NCI-H1930 (cell line): ENCODE measurements at places on chromosomes 6 and 20.

- DNase-seq, result no peak
These were observed 8.8 kb upstream of the GJA1 start for GRCh38 chr6:121426686-121427085.

DNA sequence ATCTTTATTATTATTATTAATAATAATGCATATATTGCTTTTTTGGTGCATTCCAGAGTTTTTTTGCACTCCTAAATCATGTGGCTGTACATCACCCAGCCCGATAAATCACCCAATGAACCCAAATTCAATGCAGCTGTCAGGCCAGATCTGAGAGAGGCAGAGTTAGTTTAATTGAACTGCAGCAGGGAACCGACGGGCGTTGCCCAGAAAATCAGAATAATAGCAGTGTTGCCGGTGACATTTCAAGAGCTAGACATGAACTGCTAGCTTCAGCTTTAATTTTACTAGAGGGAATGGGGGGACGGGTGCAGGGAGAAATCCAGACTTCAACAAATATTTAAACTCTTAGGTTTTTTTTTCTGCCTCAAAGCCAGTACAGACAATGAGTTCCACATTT is 135.0 kb downstream of the CLIC5 start:
- no peak for DNase-seq

GRCh38 chr6:118240878-118241528 is 307.1 kb upstream of the PLN start:
- no peak for DNase-seq

- no peak for DNase-seq
These were observed 12.6 kb downstream of the GFOD1 start for GRCh38 chr6:13474787-13475186.

DNA sequence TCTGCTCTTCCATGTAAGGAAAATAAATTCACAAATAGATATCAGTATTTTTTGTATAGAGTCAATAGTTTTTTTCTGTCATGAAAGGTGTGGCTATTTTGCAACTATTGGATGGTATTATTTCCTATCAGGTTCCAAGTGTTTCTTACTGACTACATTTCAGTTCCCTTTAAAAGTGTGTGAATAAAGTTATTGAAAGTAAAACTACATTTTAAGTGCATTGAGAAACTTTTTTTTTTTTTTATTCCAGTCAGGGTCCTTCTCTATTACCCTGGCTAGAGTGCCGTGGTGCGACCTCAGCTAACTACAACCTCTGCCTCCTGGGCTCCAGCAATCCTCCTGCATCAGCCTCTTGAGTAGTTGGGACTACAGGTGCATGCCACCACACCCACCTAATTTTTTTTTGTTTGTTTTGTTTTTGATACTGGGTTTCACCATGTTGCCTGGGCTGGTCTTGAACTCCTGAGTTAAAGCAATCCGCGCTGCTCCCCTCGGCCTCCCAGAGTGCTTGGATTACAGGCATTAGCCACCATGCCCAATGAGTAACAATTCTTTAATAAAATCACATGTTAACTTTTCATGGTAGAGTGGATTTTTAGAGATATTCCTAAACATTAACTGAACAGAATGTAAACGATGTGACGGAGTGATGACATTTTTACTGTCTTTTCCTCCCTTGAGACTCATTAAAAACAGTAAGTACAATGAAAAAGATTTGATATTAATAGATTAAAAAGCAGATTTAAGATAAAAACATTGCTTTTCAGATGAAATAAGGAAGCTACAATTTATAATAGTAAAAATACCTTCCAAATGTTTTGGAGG is 69.7 kb upstream of the ADGRF4 start:
- no peak for DNase-seq

DNA sequence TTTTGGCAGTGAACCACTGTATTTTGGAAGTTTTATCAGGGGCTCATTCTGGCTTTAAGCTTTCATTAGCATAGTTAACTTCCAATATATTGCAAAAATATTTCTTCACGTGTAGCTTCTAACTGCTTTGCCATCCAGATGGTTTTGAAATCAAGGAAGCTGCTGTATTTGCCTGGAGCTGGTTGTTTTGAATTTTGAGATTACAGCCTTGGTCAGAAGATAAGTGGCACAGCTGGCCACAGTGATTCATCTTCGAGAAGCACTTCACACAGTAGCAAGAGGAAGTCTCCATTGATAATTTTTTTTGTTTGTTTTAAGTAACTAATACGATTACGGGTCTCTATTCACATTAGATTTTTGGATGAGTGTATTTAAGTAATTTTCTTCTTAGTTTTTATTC is 3.8 kb downstream of the APCDD1L start:
- no peak for DNase-seq

DNA sequence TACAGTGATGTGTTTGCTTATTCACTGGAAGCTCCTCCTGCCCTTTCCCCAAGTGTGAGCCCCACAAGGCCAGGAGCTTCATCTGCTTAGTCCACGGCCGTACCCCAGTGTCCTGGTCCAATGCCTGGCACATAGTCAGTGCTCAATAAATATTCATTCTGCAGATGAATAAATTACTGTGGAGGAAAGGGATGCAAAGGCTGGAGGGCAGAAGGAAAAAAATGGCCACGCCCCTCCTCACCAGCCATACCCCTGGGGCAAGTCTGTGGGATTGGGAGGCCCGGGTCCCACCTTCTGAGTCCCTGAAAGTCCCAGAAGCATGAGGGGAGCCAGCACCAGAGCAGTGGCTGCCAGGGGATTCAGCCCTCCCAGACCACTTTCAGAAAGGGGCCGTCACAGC is 65.5 kb downstream of the GRM4 start:
- no peak for DNase-seq

DNA sequence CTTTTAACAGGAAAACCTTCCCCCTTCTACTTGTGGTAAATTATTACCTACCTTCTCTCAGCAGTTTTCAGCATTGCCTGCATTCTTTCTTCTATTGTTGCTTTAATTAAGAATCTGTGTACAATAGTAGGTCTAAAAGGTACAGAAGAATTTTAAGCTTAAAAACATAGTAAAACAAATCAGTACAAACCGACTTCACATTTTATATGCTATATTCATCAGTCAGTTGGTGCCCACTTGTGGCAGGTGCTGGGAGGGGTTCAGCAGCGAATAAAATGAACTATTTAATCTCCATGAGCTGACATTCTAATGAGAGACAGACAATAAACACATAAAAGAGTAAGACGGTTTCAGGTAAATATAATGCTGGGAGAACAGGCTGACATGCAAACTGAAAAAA is 73.4 kb upstream of the FBXO30 start:
- no peak for DNase-seq

DNA sequence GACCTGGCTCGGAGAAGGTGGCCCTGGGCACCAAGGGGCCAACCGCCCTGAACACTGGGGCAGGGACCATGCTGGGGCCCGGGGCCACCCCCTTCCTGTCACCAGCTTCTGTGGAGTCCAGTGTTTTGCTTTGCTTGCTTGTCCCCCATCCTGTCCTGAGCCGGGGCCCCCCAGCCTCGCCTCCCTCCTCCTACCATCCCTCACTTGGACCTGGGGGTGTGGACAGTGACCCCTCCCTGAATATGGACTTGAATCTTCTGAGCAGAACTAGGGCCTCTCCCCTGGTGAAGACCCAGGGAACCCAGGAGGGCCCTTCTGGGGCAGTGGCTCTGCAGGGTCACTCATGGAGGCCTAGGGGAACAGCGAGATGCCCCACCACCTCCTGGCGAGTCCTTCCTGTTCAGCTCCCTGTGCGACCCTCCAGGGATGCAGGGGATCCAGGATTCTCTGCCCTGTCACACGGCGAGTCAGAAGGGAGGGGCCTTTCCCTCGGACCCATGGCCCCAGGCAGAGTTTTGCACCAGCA is 41.6 kb downstream of the VSTM2L start:
- no peak for DNase-seq

- no peak for DNase-seq
These were observed 98.3 kb downstream of the ELOVL5 start for GRCh38 chr6:53250176-53251032.

DNA sequence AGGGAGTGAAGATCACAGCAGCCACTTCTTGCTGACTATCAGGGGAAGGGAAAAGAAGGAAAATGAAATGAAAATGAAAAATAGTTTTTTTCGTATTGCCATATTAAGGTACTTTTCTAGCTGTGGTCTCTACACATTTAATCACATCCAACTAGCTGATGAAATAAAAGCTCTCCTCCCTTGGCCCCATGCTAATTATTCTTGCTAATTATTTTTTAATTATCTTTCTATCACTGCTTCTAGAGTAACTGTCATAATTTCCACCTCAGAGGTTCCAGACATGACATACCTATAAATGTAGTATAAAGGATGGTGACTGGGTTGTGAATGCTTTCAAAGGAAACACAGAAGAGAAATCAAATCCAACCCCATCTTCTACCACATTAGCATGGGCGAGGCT is 334.1 kb upstream of the MAN1A1 start:
- no peak for DNase-seq

DNA sequence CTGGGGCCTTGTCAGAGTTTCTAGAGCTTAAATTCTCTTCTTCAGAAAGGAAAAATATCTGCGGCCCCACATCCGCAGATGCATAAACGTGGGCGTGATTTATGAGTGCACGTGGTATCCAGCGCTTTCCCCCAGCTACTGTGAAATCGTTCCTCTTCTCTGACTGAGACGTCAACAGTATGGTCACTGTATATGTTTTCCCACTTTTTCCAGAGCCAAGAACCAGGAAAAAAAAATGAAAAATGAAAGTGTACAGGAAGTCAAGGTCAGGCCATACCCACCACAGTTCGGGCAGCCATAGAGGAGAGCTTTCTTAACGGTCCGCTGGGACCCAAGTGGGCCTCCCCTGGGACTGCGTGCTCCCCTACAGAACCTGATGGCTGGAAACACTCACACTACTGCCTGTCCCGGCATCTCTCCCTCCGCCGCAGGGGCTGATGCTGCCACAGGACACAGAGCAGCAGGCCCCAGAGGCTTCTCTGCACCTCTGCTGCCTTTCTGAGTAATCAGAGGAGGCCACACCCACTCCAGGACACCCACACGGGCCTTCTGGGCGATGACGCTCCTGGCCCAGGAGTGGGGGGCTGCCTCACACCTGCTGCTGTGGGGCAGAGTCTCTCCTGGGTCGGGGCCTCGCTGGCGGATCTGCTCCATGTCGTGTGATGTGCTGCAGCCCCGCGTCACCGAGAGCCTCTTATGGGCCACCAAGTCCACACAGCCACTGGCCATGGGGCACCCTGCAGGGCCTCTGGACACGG is 16.4 kb upstream of the STX16 start:
- no peak for DNase-seq

- DNase-seq, result no peak
These were observed 4.7 kb upstream of the ZDHHC14 start for GRCh38 chr6:157376241-157376640.

DNA sequence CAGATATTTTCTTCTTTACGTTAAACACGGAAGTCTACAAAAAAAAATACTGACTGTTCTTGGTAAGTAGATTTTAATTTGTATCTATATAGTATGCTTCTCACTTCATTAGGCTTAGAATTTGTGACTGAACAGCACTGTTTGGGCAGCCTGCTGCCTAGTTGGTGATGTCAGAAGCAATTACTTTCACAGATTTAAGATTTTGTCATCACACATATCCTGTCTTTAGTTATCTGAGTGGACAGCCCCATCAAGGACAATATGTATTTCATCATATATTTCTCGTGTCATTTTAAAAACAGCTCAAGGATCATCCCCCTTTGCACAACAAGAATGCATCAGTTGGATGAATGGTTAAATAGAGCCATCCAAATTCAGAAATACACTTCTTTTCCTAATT is 338.4 kb upstream of the CITED2 start:
- DNase-seq, result no peak

DNA sequence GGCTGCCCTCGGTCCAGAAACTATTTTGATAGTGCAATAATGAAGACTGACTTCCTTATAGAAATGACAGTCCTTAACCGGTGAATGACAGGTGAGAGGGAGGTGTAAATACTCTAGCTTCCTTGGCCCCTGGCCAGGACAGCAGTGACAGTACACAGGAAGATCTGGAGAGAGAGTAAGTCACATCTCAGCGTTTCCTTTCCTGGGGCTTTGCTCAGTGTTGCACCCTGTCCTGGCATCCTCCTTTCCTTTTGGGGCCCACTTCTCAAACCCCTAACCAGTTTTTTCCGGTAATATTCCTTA is 336.9 kb downstream of the CD83 start:
- no peak for DNase-seq

DNA sequence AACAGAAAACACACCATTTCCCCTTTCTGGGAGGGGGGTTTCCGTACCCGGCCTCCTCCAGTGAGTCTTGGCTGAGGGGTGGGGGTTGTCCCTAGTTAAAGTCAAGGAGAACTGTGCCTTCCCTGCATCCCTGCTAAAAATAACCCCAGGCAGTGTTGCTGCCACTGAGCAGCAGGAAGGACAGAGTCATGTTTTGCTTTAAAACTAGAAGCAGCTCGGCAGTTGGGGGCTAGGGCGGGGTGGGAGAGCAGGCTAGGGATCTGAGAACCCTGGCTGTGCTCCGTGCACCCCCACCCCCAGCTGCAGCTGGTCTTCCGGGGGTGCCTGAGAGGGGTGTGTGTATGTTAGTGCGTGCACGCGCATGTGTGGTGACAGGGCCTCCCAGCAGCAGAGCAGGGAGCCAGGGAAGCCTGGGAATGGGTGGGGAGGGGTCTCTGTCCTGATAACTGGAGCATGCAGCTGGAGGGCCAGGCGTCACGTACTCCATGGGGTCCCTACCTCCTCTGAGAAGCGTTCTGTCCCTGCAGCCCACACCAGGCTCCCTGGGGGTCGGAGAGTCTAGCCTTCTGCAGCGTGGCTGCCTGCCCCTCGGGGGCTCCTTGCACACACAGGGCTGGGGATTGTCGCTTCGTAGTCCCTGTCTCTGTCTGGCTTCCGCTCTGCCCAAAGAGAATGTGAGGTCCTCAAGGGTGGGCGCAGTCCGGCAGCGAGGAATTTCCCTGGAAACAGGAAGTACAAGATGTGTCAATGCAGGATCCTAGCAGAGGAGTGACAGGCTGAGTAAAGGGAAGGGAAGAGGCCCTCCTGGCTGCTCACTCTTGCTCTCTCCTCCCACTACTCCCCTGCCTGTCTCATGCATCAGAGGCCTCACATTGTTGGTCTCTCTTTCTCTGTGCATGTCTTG is 16.8 kb upstream of the ARMC12 start:
- no peak for DNase-seq

- no peak for DNase-seq
These were observed 29.8 kb downstream of the ANKEF1 start for GRCh38 chr20:10064611-10065010.

DNA sequence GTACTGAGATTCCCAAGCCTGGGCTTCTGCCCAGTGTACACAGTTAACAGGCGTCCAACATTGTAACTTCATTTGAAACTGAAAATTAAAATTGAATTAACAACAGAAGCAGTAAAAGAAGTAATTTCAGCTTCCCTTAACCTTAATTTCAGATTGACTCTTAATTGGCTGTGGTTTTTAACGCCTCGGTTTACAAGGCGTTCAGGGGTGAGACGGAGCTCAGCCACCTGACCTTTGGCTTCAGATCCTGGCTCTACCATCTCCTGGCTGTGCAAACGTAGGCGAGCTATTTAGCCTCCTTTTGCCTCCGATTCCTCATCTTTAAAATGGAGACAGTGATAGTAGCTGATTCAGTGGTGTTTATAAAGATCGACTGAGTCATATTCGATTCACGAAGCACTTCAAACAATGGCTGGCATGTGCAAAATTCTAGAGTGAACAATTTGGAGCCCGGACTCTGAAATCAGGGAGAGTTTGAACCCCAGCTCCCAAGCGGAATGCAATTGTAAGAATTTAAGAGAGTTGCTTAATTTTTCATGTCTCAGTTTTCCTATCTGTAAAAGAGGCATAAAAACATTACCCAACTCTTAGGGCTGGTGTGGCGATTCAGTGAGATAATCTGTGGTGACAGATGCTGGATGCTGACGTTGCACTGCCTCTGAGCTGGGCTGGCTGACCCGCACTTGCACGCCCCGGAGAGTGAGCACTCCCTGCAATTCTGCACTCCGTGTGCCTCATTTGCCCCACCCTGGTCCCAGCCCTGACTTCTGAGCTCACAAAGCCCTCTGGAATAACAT is 23.5 kb upstream of the OCSTAMP start:
- no peak for DNase-seq
